NCI-H2171 (cell line): ENCODE measurements at places on chromosomes 1 and 21.

DNA sequence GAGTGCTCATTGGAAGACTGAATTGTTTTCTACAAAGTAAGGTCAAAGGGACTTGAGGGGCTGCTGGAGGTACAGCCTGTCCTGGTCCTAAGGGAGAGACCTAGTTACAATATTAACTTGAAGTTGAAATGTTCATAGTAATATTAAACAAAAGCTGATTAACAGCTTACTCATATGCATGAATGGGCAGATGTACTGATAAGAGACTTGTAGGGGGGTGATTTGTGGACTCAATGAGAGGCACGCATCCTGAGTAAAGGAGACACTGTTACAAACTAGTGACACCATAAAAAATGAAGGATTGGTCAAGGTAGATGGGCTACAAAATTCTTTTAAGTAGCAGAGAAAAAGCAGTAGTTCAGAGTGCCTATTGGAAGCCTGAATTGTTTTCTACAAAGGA, 2.7 kb downstream of the HSD11B1 start:
- no peak for DNase-seq

DNA sequence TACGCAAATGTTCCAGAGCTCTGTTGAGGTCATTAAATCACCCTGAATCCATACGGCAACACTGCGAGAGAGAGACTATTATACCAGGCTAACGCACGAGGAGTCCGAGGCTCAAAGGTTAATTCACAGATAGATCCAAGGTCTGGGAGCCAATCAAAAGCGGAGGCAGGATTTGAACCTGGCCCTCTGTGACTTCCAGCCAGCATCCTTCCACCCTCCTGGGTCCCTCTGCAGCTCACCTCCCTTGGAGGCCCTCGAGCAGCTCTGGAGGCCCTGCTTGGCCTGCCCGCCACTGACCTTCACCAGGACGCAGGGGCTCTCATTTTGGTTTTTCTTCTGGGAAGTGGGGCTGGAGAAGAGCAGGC, 42.1 kb downstream of the KIAA1614 start:
- DNase-seq, result no peak

GRCh38 chr1:3570066-3570986, 41.0 kb downstream of the MEGF6 start:
- DNase-seq, result no peak

- DNase-seq, result no peak
These were observed 77.9 kb downstream of the ADARB1 start for GRCh38 chr21:45152265-45152746.

- DNase-seq, result no peak
These were observed 404.3 kb downstream of the HLX start for GRCh38 chr1:221283532-221283931.

GRCh38 chr1:85437139-85437538, 27.8 kb downstream of the DDAH1 start:
- no peak for DNase-seq
